Tibial nerve (tissue), 4 donors: ENCODE measurements at places on chromosomes 11 and 22.
A peak's percentile ranks its signal among the peaks of the same experiment; 100 is the strongest.

DNA sequence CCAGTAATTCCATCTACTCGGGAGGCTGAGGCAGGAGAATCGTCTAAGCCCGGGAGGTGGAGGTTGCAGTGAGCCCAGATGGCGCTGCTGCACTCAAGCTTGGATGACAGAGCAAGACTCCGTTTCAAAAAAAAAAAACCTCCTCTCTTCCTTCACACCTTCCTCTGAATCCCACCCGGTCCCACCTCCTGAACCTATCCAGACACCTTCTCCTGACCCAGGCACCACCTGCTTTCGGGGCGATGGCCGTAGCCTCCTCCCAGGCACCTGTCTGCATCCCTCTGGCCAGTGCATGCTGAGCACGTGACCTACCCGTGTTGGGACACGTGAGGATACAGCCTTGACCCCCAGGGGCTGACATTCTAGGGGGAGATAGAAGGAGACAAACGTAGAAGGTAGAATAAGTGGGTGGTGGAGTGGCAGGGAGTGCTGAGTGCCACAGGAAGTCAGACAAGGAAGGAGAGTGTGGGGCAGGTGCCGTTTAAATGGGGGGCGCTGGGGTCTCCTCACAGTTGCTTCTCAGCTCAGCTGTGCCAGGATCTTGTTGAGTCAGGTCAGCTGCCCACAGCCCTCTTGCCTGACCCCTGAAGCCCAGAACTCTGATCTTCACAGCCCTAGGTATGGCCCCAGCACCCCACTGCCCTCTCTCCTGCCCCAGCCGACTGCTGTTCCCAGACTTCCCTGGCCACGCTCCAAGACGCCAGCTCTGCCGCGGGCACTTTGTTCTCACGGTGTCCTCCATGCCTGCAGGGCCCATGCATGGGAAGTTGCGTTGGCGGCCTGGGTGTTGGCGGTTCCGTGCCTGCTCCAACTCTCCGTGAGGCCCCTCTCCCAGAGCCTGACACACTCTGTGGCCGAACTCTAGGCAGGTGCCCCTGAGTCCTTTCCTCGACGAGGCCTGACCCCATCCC, 1.2 kb upstream of the MIOX start:
- no peak overlapping the region for H3K27ac ChIP-seq
- H3K27me3 ChIP-seq = peaks cover 4% of the 10 kb centered on the region
- no peak for DNase-seq
- no peaks in the 10 kb centered on the region for H3K36me3 ChIP-seq
- no peak overlapping the region for H3K4me3 ChIP-seq

- H3K27ac ChIP-seq = no peak overlapping the region
- H3K4me3 ChIP-seq = no peak overlapping the region
- no peaks in the 10 kb centered on the region for H3K4me1 ChIP-seq
- H3K27me3 ChIP-seq = no peaks in the 10 kb centered on the region
- H3K36me3 ChIP-seq = peaks cover 58% of the 10 kb centered on the region
Observed at GRCh38 chr22:24376586-24376985, 50.8 kb upstream of the ADORA2A start.

DNA sequence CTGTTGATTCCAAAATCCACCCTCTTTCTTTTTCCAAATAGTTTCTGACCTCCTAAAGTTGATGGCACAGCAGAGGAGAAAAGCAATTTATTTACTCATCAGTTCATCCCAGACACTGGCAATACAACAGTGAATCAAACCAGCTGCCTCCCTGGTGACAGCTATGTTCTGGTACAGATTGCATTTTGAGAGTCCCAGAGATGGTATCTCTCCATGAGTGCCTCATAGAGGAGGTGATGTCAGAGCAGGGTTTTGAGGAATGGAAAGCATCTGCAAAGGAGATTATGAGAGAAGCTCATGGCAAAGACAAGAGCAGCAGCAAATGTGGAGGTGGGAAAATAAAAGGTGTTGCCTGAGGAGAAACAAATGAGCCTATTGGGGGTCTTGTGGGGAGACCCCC, 377.2 kb downstream of the MN1 start:
- no peak overlapping the region for H3K4me3 ChIP-seq
- no peak for DNase-seq
- H3K27me3 ChIP-seq = no peaks in the 10 kb centered on the region
- H3K36me3 ChIP-seq = no peaks in the 10 kb centered on the region

DNA sequence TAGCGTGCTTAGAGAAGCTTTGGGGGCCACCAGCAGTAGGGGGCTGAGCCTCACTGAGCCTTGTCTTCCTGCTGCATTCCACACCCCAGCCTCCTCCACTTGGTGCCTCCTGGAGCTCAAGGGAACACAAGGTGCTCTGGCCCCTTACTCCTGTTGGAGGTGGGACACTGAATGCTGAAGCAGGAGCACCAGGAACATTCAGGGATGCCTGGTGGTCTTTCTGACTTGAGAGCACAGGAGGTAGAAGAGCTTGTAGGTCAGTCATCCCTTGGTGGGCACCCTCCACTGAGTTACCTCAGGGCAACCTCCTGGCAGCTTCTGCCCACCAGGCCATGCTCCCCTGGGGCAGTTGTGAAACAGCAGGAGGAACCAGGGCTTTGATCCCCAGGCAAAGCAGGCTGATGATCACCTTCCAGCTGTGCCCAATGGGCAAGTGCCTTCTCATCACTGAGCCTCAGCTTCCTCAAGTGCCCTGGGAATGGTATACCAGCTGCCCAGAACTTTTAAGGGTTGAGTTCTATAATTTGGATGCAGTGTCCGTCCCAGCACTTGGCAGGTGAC, 50.1 kb downstream of the CABIN1 start:
- H3K36me3 ChIP-seq = peaks cover 2% of the 10 kb centered on the region
- DNase-seq = no peak
- no peaks in the 10 kb centered on the region for H3K27me3 ChIP-seq

DNA sequence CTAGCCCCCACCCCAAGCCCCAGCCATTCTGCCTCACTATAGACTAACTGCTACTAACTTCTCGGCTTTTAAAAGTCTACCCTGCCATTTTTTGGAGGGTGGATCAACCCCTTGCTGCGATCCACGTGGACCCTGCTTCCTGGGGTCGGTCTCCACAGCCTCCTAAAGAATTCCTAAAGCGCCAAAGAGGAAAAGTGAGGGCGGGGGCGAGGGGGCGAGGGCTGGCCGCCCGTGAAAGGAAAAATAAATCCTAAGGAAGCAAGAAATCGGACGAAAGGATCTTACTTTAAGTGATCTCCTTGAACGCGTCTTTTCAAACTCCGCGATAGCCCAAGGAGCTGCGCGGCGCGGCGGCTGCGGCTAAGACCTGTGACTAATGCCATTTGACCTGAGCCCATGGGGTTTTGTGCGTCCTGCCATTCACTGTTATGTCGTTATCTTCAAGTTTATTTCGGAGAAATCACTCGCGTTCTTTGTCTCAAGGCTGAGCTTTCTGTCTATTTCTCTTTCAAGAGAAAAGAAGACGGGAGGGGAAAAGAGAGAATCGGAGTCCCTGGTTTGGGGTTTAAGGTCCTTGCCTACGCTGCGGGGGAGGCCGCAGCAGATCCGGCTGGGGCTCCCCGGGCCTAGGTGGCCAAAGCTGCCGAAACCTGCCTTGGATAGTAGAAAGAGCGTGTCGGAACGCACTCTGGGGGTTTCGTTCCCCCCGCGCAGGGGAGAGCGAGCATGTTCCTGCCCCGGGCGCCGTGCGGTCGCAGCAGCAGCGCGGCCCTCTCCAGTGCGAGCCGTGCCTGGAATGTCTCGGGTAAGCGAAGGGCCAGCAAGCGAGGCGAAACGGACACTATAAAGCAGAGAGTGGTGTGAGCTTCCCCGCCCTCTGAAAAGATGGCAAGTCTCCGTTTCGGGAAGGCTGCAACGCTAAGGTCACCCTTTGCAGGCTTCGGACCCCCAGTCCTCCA, 2.8 kb upstream of the DBX1 start:
- peak overlapping the region; percentile 29 for H3K4me3 ChIP-seq
- no peaks in the 10 kb centered on the region for H3K36me3 ChIP-seq
- no peak overlapping the region for H3K27ac ChIP-seq
- no peak for DNase-seq
- H3K4me1 ChIP-seq = no peaks in the 10 kb centered on the region
- H3K27me3 ChIP-seq = peaks cover 5% of the 10 kb centered on the region
